ENCODE measurements at places on chromosomes 1 and 21.

GRCh38 chr1:9052272-9053049 lies 17.0 kb downstream of the SLC2A5 start:
- no peak for DNase-seq

GRCh38 chr21:46125846-46126301 lies 28.0 kb downstream of the COL6A2 start:
- peak; percentile 11 for DNase-seq

DNA sequence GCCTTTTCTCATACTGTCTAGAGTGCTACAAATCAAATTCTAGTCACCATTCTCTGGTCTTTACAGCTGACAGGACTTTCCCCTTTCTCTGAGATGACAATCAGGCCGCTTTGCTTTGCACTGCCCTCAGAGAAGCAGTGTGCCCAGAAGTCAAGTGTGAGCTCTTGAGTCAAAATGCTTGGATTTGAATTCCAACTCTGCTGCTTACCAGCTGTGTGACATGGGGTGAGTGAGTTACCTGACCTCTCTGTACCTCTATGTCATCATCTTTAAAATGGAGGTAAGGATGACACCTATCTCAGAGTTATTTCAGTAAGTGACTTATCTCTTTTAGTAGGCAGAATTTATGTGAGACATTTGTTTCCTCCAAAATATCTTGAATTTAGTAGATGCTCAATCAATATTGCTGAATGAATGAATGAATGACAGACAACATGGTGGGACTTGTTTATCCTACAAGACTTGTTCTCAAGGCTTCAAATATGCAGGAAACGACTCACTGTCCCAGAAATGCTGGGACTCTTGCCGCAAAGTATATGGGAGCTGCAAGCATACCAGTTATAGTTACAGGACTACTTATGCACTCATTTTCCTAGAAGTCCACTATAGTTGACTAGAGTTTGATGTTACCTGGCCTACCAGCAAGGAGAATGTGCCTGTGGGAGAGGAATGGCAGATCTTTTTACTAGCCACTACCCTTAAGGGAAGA lies 38.1 kb upstream of the A3GALT2 start:
- DNase-seq: no peak

- DNase-seq: peak; percentile 68
These were observed 73.1 kb upstream of the GJB5 start for GRCh38 chr1:34681480-34682451.

DNA sequence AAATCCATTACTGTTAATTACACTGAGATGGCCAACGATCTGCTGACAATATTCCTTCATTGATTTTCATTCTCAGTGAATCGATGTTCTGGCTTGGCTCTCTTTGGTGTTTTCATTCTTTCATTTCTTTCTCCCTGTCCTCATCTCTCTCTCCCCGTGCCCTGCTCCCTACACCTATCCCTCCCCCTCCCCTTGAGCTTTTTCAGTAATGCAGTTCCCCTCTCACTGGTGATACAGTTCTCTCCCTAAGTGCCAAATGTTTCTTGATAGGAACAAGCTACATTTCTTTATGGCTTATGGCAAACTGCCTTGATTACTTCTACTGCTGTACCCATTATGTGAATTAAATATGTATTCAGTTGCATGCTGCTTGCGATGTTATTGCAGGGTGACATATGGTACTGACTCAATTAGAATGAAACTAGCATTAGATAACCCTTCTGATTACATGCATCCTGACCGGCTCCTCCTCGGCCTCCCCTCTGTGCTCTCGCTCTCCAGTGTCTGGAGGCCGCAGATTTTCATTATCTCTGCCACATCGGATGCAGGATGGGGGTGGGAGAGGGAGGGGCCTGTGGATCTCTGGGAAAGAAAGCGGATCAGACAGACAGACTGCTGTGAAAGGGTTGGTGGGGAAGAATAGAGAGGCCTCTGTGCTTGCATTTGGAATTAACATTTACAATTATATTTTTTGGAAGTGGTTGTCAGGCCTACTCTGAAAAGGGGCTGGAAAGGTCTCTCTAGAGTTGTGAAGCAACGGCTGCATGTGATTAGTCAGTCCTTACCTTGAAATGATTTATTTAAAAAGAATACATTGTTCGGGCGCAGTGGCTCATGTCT lies 130.9 kb downstream of the PBX1 start:
- peak; percentile 39 for DNase-seq

GRCh38 chr1:41098730-41099460 lies 77.4 kb upstream of the SLFNL1 start:
- no peak for DNase-seq

- DNase-seq: no peak
These were observed 976.1 kb downstream of the LTN1 start for GRCh38 chr21:28016571-28016970.

GRCh38 chr1:7015022-7015421 lies 229.8 kb downstream of the CAMTA1 start:
- no peak for DNase-seq

GRCh38 chr1:89823679-89824292 lies 3.0 kb downstream of the LRRC8D start:
- no peak for DNase-seq

DNA sequence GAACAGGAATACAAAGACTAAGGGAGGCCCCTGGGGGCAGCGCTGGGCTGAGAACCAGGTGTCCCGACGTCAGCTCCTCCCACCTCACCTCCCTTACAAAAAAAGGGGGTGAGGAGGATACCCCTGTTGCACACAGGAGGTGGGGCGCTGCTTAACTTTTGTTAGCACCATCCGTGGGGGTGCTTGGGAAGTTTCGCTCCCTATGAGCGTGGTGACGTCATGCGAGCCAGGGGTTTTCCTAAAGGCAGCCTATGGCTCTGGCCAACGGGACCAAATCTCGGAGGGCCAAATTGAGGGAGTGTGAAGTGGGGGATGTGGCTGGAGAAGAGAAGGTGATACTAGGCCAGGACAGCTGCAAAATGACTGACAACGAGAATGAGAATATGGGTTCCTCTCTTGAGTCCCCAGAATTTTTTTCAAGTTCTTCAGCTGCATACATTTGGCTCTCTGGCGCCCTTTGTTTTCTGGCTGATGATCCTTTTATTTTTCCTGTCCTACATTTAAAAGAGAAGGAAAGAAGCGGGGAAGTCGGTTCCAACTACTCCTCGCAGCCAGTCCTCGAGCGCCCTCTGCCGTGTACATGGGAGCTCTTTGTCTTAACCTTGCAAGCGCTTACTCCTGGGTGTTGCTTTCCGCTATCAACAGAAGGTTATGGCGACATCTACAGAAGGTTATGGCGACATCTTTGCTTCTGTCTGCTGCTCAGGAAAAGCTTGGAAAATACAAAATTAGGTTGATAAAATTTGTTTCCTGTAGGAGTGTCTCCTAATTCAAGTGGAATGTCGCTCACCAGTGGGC lies 48.0 kb upstream of the ZC3H11B start:
- DNase-seq: peak; percentile 86

DNA sequence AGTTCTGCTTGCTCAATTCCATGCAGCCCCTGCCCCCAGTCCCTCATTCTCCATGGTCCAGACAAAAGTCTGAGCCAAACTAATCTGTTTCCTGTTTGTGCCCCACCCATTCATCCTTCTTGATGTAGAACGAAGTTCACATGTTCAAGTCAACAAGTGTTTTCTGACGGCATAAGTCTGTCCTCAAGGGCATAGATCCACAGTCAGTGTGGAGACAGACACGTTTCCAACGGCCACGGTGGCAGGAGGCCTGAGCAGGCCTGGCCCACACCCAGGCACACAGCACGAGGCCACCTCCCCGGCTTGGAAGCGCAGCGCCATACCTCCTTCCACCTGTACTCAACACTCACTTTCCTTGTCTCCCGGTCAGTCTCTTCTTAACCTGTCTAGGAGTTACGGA lies 16.1 kb downstream of the ADORA1 start:
- no peak for DNase-seq

Data from adrenal gland (tissue), 19 donors.